Foreskin keratinocyte (primary cell): ENCODE measurements at places on chromosomes 5 and 9. TPM values are rescaled to one million over a fixed set of nuclear protein-coding genes. Genes with fewer than 3 reads are reported as not detected.

DNA sequence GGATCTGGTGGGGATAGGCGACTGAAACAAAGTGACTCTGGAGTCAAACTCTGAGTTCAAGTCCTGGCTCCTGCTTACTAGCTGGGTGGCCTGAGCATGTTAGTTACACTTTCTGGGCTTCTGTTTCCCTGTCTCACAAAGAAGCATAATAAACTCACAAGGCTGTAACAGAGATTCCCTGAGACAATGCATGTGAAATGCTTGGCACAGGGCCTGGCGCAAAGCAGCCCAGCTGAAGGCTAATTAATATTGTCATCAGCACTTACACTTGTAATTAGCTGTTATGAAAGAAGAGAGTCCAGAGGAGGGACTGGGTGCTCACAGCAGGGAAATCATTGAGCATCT is 64.1 kb upstream of the SPOCK1 start:
- no peak for DNase-seq

DNA sequence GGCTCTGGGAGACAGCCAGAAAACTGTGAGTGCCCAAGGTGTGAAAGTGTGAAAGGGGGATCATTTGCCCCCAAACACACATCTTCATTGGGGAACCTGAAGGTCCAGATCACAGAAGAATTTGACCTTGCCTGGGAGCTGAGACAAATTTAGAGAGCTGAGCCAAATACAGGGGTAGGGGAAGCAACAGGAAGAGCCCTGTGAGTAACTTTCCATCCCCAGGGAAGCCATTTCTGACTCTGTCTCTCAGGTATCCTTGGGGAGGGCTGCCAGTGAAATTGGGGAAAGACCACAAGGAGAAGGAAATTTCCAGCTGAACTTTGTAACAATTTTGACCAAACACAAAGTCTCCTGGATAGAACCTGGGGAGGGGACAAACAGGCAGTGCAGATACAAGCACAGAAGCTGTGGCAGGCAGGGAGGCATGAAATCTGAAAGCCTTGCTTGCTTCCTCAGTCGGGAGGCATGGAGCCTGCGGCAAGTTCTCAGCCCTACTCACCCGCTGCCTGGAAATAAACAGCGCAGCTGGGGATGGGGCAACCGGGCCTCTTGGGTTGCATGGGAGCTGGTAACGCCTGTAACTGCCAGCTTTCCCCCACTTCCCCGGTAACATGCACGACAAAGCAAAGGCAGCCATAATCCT is 31.5 kb upstream of the ZCCHC9 start:
- no peak for DNase-seq

GRCh38 chr9:137198902-137199283 is 1.6 kb downstream of the TPRN start:
- DNase-seq, result no peak

DNA sequence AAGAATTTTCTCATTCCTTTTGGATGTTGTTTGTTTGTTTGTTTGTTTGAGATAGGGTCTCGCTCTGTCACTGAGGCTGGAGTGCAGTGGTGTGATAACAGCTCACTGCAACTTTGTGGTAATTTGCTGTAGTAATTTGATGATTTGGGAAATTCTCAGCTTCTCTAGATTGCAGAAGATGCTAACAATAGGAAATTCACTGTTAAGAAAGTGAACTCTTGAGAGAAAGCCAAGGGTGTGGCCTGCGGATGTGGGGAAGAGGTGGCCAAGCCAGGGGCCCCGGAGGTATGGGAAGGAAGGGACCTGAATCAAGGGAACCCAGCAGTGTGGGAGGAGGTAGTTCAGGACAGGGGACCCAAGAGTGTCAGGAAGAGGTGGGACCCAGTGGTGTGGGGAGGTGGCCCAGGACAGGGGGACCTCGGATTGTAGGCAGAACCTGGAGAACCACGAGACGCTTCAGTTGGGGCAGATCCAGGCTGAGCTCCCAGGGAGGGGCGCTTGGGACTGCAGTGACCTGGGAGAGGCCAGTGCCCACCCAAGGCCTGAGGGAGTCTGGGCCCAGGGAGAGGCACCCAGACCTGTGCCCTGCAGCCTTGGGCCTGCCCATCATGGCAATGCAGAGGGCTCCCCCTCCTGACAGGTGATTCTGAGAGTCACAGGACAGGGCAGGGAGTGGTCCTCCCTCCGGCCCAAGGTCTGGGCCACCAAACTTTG is 5.6 kb upstream of the LCN2 start:
- DNase-seq, result no peak

Gene DOCK2
- total RNA-seq, result 2.0 and 2.2 TPM in 2 replicates

Gene QRFP
- not detected in 2 replicates for total RNA-seq

Gene IL5
- total RNA-seq, result not detected in 2 replicates

Gene GPR21
- 0.25 TPM in 1 of 2 replicates, not detected in the other for total RNA-seq
